ENCODE measurements at places on chromosomes 11 and 22.
A peak's percentile ranks its signal among the peaks of the same experiment; 100 is the strongest.

- DNase-seq, result no peak
Observed at GRCh38 chr11:118921121-118921928, 4.4 kb downstream of the BCL9L start.

- no peak for DNase-seq
Observed at GRCh38 chr11:134413043-134413825, 1.2 kb upstream of the B3GAT1 start.

DNA sequence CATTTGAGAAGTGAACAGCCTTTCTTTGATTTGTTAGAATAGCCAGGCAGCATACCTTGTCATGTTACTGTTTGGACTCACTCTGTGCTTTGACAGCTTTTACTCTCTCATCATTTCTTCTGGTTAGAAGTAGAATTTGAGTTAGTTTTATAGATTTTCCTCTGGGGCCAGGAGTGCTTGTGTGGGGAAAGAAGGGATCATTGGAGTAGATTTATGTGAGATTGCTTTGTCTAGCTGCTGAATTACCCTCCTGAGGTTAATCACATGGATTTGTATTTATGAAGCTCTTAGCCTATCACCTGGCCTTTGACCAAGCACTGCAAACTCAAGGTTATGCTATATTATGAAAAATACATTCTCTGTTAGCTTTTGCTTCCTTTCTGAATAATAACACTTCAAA lies 54.3 kb downstream of the SWAP70 start:
- DNase-seq, result no peak

- DNase-seq, result no peak
Observed at GRCh38 chr22:45129703-45130524, 33.8 kb upstream of the NUP50 start.

DNA sequence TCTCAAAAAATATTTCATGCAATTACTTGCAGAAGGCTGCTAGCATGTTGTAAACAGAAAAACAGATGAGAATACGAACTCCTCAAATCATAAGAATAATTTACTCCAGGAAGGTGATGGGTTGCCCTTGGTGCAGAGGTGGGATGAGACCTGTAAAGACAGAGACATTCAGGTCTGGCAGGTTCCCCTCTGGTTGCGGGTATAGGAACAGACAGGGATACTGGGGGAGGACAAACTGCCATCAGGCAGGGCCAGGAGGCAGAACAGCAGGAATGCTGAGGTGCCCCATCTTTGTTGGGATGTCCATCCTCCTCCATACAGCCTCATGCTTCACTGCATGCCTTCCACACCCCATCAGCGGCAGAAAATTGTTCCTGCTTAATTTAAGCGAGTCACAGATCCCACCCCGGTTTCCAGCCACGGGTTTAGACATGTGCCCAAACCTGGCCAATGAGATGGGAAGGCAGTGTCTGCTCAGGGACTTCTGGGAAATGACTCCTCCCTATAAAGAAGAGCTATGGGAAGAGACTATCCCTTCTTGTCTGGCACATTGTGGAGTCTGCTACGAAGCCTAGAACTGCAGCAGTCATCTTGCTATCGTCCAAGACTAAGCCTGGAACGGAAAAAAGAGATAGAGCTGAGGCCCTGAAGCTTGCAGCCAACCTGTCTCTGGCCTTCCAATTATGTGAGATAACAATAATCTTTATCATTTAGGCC lies 23.1 kb upstream of the IRAG1 start:
- DNase-seq, result no peak

DNA sequence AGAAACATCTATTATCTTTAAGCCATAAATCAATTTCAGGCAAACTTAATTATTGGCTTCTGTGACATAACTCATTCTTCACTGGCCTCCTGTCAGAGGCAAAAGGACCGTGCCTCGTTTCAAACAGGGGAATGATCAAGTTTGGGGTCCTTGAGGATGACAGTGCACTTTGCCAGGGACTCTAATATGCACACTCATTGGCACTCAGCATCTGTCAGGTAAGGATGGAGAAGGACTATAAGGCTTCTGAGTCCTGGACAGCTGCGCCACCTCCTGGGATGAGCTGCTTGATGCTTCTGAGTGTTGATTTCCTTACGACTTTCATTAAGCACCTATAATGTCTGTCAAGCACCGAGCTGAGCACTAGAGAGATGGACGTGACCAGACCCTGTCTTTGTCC lies 20.2 kb downstream of the BPIFC start:
- no peak for DNase-seq

DNA sequence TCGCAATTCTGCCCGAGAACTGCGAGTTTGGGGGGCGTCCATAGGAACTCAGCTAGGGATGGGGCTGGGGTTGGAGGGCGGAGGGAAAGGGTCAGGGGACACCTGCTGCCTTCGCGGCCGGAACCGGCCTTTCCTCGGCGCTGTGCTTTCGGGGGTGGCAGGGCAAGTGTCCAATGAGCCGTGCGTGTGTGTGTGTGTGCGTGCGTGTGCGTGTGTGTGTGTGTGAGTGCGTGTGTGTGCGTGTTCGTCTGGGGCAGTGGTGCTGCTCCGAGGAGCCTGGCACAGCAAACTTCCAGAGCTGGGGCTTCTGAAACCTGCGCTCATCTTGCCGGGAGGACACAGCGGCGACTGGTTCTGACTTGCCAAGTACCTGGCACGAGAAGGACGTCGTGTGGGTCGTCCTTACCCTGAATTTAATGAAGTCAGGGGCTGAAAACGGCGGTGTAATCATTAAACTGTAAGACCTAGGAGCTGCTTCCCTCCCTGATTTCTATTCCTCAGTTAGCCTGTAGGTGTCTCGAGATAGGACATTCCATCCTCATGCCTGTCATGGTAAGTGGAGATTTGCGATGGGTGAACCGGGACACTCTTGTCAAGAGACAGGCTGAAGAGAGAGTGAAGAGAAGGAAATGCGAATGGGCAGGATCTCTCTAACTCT lies 27.0 kb upstream of the AMOTL1 start:
- DNase-seq, result no peak

DNA sequence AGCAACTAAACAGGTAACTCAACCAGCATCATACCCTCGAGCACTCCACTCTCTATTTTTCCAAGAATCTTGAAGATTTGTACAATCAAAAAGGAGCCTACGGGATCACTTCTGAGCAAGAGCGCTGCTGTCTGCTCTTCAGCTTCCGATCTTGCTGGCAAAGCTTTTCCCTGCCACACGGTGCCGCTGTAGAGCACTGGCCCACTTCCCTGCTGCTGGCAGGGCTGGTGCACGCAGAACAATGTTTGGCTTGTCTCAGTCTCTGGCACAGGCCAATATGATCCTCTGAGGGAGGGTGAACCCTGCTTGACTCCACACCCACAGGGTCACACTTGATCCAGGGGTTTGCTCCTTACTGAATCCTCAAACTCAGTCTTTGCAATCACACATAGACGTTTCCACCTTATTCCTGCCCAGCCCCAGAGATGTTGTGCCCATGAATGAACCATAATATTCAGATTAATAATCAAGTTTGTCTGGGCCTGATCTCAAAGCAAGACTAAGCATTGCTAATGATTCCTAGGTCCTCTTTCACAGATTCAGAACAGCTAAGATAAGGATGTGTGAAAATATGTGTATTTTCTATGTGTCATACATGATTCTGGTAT lies 536.6 kb downstream of the SOX6 start:
- DNase-seq, result peak; percentile 4

DNA sequence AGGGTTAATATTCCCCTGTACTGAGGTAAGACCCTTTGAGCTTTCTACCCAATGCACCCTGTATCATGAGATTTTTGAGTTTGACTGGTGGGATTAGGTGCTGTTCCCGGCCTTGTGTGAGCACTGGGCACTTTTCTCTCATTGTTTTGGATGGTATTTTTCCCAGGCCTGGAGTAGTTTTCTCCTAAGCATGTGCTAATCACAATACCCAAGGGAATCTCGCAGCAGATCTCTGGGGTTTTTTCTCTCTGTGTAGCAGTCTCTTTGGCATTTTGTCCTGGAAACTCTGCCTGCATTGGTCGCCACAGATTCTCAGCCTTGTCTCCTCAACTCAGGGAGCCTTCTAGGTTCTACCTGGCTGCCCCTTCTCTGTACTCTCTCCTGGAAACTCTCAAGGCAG lies 19.9 kb downstream of the IGHMBP2 start:
- no peak for DNase-seq

DNA sequence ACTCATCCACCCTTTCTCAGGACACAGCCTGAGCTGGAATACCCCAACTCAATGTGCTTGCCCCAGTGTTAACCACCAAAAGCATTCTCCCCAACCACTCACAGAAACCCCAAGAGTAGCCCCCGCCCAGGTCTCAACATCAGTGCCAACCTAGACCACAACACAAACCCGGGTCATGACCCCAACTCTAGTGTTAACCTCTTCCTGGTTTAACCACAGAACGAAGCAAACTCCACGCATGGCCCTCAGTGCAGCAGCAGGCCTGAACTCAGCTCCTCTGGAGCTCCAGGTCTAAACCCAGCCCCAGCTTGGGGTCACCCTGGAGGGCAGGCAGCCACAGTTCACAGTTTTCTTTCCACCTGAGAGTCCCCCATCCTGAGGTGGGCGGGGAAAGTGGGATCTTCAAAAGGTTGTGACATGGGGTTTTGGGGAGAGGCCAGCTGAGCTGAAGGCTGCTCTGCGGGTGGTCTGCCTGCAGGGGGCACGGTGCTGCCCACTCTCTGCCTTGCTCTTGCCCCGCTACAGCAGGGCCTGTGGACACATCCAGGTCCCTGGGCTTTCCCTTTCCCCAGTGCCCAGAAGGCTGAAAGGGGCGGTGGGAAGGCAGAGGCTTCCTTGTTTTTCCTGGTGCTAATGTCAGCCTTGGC lies 37.9 kb downstream of the NECTIN1 start:
- DNase-seq, result no peak

DNA sequence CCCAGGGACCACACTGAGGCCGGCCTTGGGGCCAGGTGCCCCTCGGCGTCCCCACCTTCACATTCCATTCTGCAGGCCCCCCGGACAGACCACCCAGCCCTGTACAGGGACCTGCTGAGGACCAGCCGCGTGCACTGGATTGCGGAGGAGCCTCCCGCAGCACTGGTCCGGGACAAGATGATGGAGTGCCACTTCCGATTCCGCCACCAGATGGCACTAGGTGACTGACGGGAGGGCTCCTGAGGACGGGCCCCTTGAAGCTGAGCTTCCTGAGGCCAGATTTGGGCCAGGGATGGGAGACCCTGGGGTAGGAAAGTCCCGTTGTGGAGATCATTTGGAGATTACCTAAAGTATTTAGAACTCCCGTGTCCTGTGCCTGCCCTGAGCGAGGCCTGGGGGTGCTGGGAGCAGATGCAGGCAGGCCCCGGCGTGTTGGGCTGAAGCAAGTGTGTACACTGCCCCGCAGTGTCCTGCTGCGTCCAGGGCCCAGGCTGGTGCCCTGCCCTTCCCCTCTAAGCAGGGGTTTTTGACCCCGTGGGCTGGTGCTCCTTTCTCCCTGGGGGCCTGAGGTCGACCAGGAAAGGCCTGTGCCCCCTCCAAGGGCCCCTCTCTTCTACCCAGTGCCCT lies 20.0 kb downstream of the TRMU start:
- peak; percentile 51 for DNase-seq

DNA sequence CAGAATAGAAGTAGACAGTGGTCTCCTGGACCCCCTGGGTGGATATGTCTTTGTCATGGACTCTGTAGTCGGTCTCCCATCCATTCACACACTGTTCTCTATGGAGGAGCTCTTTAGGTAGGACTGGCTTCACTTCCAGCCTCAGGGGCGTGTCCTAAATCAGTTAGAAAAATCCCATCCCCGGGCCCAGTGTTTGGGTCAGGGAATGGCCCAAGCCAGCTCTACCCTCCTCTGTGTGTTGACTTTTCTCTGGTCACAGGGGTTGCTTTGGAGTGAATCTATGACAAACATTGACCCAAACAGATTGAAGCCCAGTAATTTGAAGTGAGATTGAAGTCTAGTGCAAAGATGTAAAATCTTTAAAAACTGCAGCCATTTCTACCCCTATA lies 34.0 kb downstream of the WEE1 start:
- DNase-seq, result no peak

DNA sequence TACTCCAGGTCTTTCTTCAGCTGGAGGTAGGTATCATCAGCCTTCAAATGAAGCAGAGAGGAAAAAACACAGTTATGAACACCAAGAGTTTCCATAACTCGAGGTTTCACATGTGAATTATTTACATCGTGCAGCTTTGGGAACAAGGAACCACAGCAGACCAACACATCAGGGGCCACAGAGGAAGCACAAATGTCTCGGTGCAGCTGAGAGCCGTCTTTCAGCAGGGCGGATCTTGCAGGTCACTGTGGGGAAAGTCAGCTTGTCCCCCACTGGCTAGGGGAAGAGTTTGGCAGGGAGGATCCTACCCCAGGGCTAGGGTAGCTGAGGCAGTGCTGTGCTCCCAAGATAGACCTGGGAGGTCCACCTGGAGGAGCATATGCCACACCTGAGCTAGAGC lies 74.7 kb downstream of the C11orf58 start:
- DNase-seq, result no peak

DNA sequence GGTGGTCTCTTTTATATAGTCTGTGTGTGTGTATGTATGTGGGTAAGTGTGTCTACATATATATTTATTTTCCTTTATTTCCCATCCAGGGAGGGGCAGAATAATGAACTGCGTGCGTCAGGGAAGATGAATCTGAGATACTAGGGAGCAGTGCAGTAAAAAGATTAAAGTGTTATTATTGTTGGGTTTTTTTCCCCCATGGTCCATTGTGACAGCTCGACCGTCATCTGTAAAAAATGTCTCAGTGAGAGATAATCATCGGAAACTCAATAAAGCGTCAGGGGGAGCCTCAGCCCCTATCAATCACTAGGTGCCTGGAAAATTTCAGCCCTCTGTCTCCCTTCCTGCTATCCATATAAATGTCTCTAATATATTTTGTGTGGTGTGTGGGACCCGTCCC lies 64.6 kb downstream of the CLPB start:
- no peak for DNase-seq

DNA sequence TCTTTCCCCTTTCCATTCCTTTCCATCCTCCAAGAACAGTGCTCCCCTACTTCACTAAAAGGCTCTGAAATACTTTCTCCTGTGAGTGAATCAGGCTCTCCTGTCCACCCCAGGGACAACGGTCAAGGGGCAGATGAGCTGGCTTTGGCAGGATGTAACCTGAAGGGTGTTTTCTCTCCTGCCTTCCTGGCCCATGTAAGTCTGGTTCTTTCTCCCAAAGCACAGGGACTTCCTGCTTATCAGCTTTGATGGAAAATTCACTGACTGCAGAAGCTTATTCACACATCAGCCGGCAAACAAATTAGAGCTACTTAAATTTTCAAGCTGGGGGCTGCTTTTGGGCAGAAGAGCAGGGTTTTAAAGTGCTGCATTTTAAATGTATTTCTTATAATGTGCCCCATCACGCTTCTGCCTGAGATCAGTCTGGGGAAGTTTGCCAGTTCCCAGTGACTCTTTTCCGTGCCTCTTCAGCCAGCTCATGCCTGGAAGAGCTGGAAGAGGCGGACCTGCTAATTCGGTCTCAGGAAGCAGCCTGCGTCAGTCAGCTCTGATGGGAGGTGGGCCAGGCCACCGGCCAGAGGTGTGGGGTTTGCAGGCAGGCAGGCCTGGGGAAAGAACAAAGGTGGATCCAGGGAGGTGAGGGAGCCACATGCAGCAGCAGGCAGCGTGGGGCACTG lies 140.4 kb upstream of the TBCEL start:
- DNase-seq, result no peak

- no peak for DNase-seq
Observed at GRCh38 chr22:36478966-36479365, 2.5 kb downstream of the TXN2 start.

GRCh38 chr22:27802346-27803073 lies 954 bp upstream of the MN1 start:
- DNase-seq, result no peak

Measured in activated T-cell treated with anti-CD3 and anti-CD28 coated beads for 1 hour (primary cell).